ENCODE measurements at places on chromosomes 3 and 15.

DNA sequence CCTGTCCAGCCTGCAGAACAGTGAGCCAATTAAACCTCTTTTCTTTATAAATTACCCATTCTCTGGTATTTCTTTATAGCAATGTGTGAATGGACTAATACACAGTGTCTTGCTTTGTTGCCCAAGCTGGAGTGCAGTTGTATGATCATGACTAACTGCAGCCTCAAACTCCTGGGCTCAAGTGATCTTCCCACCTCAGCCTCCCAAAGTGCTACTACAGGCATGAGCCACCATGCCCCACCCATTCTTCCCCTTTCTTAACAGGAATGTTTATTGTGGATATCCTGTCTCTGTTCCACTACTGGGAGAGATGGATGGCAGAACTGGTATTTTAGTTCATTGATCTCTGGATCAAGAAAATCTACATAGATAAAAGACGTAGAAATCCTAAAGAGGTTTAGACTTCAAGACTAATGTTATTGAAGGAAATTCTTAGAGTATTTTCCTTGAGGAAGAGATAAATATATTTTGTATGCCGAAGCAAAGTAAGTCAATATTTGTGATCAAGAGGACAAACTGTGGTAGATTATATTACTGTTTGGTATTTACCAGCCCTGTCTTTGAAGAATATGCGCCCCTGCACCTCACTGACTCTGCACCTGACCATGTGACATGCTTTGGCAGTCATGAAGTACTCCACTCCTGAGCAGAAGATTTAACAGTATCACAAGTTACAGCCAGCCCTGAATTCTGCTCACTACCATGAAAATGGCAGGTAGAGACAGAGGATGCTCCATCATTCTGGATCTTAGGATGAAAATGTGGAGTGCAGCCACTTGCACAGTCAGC is 42.9 kb downstream of the UACA start:
- no peak for DNase-seq

DNA sequence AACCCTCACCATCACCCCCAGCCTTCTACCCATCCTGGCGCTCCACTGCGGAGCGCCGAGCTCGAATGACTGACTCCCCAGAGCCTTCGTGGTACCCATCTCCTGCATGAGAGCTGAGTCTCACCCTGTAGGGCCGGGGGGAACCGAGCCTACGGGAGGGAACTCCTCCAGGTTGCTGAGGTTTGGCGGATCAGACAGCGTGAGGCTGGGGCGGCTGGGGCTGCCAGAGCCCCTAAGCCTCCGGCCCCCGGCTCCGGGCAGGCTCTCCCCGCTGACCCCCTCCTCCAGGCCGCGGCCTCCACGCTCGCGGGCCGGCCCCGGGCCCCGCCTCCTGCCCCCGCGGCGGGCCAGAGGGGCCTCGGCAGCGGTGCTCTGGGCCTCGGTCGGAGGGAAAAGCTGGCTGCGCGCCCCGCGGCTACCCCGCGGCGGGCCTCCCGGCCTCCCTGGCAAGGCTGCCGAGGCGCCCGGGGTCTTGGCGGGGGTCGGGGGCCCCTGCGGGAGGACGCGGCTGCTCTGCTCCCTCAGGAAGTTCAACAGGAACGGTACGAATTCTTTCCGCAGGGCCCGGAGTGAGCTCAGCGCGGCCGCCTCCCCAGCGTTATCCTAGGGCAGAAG is 643 bp downstream of the CDAN1 start:
- no peak for DNase-seq

- no peak for DNase-seq
Observed at GRCh38 chr3:157956850-157957249, 149.4 kb downstream of the SHOX2 start.

DNA sequence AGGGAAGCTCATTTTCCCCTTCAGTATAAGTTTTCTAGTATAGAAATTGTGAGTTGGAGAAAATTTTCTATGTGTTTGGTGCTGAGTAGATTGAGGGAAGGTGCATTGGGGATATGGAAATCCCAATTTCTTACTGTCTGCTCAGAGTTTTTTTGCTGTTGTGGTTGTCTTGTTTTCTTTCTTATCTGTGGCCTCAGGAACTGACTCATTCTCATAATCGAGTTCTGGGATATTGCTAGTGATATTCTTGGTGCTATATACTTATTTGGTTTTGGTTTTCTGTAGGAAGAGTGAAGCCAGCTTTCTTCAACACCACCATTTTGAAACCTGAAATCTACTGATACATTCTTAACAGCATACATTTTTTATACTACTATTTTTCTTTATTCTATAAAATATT is 869.2 kb downstream of the DIPK2A start:
- DNase-seq: no peak

DNA sequence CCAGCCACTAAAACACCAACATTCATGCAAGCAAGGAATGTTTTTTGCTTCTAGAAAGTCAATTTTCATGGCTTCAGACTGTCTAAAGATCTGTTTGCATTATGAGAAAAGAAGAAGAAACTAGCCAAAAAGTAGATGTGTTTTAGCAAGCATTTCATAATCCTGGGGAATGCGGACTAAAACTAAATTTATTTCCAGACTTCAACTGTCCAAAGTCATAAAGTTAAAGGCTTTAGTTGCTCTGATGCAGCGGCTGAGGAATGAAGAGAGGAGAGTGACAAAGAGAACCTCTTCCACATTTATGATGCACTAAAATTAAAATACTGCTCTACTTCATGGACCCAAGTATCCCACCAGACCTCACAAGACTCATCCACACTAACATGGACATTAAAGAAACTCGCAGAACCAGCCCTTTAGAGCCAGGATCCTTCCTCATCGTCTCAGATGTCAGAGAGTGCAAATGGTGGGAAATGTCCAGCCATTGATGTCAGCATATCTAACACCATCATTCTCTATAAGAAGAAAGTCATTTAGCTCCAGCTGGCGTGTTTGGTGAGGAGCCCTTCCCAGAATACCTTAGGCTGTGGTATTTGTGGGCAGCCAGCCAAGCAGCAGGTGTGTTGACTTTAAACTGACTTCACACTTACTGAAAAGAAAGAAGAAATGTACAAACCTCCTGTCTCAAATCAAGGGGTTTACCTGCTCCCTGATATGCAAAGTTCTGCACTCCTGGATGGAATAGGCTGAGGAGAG is 17.4 kb downstream of the FYCO1 start:
- no peak for DNase-seq

DNA sequence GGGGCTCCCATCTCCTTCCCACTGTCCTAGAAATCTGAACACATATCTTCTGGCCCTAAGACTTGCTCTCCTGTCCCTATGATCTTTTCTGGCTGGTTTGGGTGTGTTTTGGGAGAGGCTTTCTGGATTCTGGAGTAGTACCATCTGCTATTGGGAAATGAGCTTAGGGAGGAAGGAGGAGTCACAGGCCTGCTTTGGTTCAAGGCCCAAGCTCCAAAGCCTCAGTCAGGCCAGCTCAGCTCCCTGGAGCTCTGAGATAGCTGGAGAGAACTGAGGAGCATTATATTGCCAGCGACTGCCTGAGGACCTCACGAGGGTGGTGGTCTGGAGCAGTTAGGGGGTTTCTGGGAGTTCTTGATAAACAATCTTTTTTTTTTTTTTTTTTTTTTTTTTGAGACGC is 18.7 kb downstream of the RASGRF1 start:
- no peak for DNase-seq

Measured in activated CD8-positive, alpha-beta memory T cell treated with anti-CD3 and anti-CD28 coated beads, Interleukin-2, amount 50 U/mL, for 4 hours (primary cell).